ENCODE measurements at places on chromosomes 5 and 9.

DNA sequence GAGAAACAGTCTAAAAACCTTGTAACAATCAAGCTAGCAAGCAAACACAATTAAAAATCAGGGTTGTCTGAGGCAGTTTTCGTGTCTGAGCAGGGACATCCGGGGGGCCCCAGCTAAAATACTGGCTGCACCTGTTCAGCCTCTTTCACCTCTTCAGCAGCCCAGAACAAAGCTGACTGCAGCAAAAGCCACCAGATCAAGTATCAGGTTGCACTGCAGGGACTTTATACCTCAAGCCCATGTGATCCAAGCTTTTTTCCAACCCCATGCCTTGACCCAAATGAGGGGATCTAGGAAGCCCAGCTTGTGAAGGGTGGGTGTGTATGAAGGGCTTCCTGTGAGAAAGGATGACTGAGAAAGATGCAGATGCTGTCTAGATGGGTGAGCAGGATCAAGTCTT is 133.4 kb downstream of the SEMA6A start:
- no peak for DNase-seq

DNA sequence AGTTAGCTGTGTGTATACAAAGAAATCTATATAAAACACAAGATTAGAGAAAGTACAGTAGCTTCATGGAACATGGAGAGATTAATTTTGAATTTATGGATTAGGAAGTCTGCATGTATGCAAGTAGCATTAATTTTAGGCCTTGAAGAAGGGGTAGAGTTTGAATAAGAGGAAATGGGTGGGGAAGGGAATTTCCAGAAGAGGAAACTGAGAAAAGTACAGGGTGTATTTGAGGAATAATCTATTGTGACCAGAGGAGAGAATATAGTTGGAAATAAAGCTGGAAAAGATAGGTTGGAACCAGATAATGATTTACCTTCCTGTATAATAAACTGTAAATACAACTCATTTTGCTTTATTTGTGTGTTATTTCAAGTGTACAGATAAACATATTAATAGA is 53.6 kb downstream of the CWC27 start:
- DNase-seq, result no peak

DNA sequence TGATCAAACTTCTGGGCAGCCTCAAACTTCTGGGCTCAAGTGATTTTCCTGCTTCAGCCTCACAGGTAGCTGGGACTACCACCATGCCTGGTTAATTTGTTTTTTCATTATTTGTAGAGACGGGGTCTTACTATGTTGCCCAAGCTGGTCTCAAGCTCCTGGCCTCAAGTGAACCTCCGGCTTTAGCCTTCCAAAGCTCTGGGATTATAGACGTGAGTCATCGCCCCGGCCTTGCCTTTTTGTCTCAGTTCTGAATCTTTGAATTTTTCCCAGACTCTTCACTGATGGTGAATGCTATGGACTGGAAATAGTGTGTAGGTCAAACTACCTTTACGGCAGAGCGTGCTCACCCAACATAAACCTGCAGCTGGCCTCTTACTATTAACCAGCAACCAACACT is 32.3 kb upstream of the EGFLAM start:
- DNase-seq, result no peak

- no peak for DNase-seq
These were observed 632.2 kb downstream of the TLR4 start for GRCh38 chr9:118336250-118336942.

GRCh38 chr5:15234366-15234765 is 265.6 kb upstream of the FBXL7 start:
- no peak for DNase-seq

GRCh38 chr9:36551129-36551528 is 21.6 kb upstream of the MELK start:
- no peak for DNase-seq

- DNase-seq, result no peak
These were observed 88.0 kb downstream of the ZNF354C start for GRCh38 chr5:179147991-179148702.

GRCh38 chr9:18429070-18429469 is 44.9 kb upstream of the ADAMTSL1 start:
- DNase-seq, result no peak

DNA sequence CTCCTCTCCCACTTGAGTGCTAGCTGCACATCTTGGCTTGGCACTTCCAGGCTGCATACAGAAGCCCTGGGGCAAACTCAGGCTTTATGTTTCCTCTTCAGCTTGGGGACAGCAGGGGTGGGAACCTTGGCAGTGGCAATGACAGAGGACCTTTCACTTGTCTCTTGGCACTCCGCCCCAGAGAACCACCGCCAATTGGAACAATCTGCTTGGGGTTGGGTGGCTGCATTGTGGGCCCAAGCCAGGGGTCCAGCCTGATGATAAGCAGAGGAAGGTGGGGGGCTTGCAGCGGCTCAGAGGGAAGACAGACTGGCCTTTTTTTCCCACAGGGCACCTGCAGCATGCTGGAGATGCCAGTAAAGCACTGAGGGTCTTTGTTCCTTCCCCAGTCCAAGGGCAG is 179.0 kb upstream of the NMUR2 start:
- DNase-seq, result no peak

DNA sequence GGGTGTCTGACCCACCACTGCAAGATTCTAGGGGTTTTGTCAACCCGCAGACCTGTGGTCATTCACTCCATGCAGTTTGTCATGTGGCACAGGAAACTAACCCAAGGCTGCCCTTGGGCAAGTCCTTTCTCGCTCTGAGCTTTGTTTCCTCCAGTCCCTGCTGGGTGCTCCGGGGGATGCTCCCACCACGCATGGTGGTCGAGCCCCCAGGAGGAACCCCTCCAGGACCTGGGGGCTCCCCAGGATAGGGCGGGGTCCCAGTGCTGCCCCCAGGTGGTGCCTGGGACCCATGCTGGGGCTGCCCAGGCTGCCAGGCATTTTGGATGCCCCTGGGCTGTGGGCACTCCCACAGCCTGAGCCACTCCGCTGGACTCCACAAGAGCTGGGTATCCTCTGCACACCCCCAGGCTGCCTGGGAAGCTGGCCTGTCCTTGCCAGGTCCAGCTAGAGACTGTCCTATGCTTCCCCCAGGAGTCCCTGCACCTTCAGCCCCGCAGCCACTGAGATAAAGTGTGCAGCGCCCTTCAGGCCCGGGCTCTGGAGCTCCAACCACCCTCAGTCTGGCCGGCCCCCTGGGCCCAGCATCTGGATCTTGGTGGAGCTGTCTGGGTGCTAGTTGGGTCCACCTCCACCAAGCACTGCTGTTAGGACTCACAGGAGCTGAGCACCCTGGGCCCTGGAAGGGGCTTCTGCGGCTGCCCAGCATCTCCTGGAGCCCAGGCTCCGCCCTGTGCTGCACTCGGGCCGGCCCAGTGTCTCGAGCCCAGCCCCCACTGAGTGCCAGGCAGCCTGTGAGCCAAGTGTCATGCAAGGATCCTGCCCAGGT is 104.3 kb downstream of the PHF2 start:
- DNase-seq, result peak; percentile 38

- no peak for DNase-seq
These were observed 643.9 kb upstream of the ZNF608 start for GRCh38 chr5:125390326-125390725.

DNA sequence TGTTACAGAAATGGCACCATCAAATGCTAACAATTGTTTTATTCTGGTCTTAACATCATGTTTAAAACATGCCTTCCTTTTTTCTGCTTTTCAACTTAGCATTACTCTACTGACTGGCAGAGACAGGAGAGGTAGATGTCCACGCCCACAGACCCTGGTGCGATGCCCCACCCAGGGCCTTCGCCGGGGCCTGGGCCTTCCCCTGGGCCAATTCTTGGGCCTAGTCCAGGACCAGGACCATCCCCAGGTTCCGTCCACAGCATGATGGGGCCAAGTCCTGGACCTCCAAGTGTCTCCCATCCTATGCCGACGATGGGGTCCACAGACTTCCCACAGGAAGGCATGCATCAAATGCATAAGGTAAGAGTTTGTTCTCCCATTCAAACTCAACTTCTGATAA is 13.7 kb downstream of the SMARCA2 start:
- no peak for DNase-seq

GRCh38 chr9:136687721-136688223 is 515 bp upstream of the AGPAT2 start:
- DNase-seq, result no peak

- DNase-seq, result no peak
These were observed 130.0 kb downstream of the COL23A1 start for GRCh38 chr5:178460174-178460573.

- peak; percentile 54 for DNase-seq
These were observed 42.8 kb downstream of the NEURL1B start for GRCh38 chr5:172683645-172684471.

- peak; percentile 27 for DNase-seq
These were observed 596 bp downstream of the ENTREP1 start for GRCh38 chr9:69325409-69326212.

GRCh38 chr5:133962131-133962530 is 6.3 kb downstream of the C5orf15 start:
- no peak for DNase-seq

GRCh38 chr9:36151316-36152210 is 15.0 kb downstream of the GLIPR2 start:
- peak; percentile 80 for DNase-seq

DNA sequence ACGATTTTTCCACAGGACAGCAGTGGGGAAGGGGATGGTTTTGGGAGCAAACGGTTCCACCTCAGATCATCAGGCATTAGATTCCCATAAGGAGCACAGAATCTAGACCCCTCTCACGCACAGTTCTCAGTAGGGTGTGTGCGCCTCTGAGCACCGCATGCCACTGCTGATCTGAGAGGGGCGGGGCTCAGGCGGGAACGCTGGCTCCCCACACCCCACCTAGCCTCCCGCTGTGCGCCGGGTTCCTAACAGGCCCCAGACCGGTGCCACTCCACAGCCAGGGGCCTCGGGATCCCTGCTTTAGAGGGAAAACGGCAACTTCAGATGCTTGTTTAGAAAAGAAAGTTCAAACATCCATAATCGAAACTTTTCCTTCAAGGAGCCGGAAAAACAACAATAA is 20.4 kb downstream of the TERT start:
- no peak for DNase-seq

GRCh38 chr9:69971643-69972449 is 71.8 kb upstream of the MAMDC2 start:
- DNase-seq, result peak; percentile 47

- DNase-seq, result no peak
These were observed 70.6 kb upstream of the CCNG1 start for GRCh38 chr5:163366757-163367156.

DNA sequence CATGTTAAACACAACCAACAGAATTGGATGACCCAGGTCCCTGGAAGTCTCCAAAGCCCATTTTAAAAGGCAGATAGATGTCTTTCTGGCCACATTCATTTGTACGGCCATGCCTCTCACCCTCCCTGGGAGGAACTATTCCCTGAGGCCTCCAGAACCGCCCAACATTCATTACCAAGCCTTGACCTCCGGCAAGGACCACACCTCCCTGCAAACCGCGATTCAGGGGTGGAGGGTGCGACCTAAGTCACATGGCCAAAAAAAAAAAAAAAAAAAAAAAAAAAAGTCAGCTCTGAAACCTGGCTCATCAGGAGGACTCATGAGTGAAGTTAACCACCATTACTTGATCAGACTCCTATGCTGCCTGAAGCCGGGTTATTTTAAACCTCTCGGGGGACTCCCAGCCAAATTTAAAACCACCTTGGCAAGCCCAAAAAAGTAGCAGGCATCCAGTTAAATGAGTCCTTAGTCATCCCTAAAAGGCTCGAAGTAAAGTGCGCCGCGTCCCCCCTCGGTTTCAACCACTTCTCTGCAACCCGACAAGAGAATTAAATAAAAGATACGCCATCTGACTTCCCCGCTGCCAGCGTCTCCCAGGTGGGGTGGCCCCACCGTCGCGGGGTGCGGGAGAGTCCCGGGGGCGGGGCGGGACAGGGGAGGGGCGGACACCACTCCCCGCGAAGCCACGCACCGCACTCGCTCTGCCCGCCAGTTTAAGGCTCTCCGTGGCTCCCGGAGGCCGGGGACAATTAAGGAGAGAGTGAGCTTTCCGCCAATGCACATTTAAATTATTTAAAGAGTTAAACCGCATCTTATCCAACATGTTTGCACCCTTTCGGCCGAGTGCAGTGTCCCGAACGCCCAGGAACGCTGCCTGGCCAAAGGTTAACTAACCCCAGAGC is 2.3 kb downstream of the KLF9 start:
- DNase-seq, result peak; percentile 70

DNA sequence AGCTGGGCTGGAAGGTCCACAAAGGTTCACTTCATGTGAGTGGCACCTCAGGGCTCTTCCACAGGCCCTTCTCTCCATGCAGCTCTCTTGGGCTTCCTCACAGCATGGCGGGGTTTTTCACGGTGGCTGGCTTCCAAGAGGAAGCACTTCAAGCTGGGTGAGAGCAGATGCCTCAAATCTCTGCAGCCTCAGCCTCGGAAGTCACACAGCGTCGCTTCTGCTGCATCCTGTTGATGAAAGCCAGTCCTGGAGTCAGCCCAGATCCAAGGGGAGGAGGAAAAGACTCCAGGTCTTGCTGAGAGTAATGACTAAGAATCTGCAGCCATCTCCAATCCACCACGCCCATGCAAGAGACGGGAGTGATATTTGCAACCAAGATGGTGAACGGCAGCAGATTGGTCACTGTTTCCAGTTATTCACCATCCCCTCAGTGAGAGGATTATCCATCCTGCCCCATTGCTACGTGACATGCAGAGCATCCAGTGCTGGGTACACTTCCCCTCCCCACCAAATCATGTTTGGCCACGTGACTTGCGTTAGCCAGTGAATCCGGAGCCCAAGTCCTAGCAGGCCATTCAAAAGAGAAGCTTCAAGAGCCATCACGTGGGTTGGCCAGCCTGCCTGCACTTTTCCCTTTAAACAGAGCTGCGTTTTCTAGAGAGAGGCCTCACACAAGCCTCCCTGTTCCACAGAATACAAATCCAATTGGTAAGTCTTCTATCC is 173.9 kb downstream of the C9orf50 start:
- DNase-seq, result no peak

DNA sequence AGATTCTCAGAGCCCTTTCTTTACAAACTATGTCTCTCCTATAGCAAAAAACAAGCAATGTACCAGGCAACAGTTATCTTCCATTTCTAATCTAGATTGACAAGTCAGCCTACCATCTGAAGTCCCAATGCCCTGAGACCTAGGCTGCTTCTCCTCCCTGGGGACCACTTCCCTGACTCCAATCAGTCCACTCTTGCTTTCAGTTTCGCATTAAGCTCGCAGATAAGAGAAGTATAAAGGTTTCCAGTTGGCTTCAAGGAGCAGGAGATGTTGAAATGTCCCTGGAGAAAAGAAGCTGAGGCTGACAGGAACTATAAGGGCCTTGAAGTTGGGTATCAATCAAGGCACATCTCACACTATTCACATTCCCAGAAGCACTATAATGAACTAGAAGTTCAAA is 32.3 kb downstream of the ERP44 start:
- DNase-seq, result peak; percentile 41

Measured in GM13976 (cell line).